NCI-H526 treated with DMSO at 0.1 percent for 48 hours (cell line): ENCODE measurements at places on chromosomes 13 and 19.
A peak's percentile ranks its signal among the peaks of the same experiment; 100 is the strongest.

DNA sequence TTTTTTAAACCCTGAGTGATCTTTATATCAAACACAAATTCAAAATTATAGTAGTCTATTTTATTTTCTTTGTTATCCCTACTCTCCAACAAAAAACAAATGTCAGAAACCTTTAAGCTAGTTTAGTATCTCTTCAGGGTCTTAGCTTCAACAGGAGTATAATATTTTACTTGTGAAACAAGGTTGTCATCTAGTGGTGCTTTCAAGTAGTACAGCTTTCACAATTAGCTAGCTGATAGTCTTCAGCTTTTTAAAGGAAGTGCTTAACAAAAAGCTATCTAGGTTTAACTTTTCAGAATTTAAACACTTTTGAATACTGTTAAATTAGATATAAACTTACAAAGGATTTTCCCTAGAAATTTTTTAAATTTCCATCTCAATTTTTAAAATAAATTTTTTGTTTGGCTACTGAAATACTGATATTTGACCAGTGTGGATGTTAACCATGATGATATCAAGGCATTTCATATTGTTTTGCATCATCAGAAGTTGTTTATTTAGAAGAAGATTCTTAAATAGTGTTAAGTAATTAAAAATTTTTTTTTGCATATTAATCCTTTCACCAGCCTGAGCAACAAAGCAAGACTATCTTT lies 34.2 kb downstream of the TDRD3 start:
- peak; percentile 70 for DNase-seq

DNA sequence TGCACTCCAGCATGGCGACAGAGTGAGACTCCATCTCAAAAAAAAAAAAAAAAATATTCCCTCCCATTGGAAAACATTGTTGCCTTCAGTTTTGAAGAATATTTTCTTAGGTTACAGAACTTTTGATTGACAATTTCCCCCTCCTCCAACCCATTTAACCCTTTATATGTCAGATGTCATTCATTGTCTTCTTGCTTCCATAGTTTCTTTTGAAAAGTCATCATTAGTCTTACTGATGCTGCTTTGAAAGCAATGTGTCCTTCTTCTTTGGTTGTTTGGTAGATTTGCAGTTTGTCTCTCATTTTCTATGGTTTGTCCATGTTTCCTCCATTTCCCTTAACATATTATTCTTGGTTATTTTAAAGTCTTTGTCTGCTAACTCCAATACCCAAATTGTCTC lies 25.4 kb downstream of the ZNF558 start:
- no peak for DNase-seq

GRCh38 chr19:49120868-49121267 lies 1.5 kb downstream of the PPFIA3 start:
- DNase-seq: no peak

DNA sequence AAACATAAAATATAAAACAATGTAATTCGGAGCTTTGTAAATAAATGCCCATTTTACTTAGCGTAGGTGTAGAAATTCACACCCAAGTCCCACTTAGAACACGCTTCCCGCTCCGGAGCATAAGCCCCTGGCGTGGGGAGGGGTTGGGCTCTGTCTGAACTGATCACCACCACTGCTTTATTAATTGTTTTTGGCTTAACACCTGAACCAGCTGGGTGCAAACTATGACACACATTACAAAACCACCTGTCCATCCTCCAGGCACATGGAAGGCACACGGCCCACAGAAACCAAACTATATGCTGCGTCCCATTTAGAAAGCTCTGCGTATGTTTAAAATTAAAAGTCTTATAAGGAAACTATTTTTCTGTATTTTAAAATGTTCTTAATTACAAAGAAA lies 25.9 kb downstream of the RASA3 start:
- DNase-seq: no peak
